ENCODE measurements at places on chromosomes 6 and 20.

- DNase-seq: no peak
Observed at GRCh38 chr6:88302769-88303225, 136.7 kb upstream of the CNR1 start.

DNA sequence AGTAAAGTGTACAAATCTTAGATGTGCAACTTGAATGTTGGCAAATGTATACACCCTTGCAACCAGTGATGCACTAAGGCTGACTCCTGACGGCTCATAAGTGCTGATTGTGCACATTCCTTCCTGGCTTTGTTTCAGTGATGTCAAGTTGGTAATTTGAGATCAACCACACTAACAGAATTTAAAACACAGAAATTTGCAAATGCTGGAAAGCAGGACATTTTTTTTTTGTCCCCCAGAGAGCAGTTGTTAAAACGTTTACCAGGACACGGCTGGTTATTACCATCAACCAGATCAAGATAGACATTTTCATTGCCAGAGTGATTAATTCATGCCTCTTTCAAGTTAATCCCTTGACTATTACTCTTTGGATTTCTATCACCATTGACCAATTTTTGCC, 735.6 kb downstream of the RFPL4B start:
- no peak for DNase-seq

DNA sequence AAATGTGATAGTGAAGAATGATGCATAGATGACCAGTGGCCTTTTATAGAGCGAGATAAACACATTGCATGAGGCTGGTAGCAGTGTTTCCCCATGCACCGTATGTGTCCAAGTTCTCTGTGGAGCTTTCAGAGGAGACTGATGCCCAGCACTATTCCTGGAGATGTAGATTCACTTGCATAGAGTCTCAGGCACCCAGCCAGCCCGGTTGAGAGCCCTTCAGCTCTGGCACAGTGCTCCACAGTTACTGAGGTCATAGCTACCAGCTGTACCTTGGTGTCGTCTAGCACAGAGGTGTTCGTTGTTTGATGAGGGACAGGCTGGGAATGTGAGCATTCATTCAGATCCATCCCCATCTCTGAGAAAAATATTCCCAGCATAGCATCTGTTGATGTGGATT, 328.9 kb downstream of the FARS2 start:
- no peak for DNase-seq

DNA sequence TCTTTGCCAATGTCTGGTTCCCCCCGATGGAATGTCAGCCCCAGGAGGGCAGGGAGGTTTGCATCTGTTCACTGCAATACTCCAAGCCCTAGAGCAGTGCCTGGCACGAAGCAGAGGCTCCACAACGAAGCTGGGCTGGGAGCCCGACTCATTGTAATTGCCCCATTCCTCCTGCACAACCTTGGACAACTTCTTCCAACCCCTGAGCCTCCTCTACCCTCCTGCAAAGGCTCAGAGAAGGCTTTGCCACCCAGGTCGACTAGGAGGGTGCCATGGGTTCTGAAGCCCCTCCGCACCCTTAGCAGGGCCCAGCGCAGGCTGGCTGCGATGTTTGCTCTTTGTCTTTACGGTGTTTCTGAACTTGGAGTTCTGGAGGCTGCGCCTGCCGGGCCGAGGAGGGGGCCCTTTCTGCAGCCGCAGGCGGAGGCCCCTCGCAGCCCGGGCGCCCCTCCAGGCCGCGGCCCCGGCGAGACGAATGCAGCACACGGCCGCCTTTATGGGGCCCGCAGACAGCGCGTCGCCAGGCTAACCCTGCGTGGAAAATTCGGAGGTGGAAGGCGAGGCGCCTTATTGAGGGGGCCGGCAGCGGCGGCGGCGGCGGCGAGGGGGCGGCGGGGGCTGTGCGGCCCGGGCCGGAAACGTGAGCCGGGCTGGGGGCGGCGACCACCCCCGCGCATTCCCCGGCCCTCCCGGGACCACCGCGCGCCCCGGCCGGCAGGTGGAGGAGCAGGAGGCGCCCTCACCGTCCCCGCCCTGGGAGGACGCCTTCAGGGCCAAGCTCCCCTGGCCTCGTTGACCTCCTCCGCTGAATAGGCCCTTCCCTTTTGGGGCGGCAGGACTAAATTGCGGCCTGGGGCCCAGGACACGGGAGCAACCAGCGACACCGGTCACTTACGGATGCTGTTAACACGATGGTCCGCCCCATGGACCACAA, 27.0 kb downstream of the SNAI1 start:
- no peak for DNase-seq

- no peak for DNase-seq
Observed at GRCh38 chr20:24809606-24810005, 139.5 kb upstream of the CST7 start.

GRCh38 chr20:49579195-49579594, 11.3 kb upstream of the PTGIS start:
- DNase-seq: no peak

DNA sequence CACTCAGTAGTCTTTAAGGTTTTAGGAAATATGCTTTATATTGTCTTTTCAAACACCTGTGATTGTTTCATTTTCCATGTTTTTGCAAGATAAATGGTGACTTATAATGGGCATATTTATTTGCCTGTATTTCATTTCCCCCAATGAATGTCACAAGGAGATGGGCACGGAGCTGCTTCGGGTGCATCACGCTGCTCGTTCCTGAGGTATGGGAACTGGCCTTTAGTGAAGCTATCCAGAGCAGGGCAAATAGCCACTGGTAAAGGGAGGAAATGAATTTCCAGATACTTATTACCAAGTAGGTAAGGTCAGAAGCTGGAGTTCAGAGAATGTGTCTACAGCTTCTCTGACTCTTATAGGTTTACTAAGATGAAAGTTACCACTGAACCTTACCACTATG, 3.7 kb downstream of the POU3F2 start:
- DNase-seq: no peak

- no peak for DNase-seq
Observed at GRCh38 chr20:41055679-41056078, 27.1 kb downstream of the TOP1 start.

DNA sequence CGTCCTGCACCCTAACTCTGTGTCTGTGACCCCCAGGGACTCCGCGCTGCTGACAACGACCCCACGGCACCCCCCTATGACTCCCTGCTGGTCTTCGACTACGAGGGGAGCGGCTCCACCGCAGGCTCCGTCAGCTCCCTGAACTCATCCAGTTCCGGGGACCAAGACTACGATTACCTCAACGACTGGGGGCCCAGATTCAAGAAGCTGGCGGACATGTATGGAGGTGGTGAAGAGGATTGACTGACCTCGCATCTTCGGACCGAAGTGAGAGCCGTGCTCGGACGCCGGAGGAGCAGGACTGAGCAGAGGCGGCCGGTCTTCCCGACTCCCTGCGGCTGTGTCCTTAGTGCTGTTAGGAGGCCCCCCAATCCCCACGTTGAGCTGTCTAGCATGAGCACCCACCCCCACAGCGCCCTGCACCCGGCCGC, 129.0 kb downstream of the TAF4 start:
- DNase-seq: no peak

GRCh38 chr20:14062786-14063185, 67.5 kb downstream of the MACROD2 start:
- DNase-seq: no peak

GRCh38 chr6:55902796-55903195, 27.4 kb upstream of the BMP5 start:
- no peak for DNase-seq

GRCh38 chr6:21823371-21823770, 229.8 kb downstream of the SOX4 start:
- no peak for DNase-seq

DNA sequence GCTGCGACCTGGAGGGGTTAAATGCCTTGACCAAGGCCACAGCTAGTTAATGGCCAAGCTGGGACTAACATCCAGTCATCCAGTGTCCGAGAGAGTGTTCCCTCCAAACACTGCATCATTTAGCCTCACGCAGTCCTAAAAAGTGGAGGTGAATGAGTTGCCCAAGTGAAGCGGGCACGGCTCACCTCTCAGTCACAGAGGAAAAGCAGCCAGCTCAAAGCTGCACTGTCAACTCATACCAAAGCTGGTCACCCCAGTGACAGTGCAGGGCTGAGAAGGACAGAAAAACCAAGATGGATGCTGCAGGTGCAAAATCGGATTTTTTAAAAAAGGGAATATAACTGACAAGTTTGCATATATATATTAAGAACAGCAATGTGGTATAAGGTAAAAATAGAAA, 168.5 kb downstream of the SYNDIG1 start:
- no peak for DNase-seq

DNA sequence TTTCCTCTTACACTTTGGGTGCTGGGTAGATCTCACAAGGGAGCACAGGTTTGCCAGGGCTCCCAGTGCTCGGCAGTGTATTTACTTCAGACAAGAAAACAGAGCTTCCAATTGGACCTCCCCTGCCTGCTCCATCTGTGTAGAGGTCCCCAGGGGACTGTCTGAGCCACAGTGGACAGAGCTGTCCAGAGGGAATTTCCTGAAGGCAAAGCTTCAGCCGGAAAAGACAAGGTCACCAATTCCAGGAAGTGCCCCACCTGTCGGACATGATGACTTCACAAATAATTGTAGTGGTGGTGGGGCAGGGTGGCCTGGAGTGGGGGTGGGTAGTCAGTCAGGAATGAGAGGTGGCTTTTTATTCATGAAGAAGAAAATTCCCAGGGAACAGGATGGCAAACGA, 18.6 kb downstream of the ADGRF5 start:
- DNase-seq: no peak

DNA sequence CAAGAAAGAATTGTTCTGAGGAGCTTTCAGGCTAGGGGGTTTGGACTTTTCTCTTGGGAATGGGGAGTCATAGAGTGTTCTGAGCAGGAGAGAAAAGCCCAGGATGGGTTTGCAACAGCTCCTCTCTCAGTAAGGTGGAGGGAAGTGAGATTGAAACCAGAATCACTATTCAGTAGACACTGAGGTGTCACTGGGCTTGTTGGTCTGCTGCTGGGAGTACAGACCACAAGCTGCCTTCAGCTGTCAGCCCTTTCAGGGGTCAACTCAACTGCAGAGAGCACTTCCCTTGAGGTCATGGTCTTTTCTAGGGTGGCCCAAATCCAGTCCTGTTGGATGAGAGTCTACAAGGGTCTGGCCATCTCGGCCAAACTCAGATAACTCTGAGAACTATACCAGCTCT, 12.9 kb upstream of the FOXA2 start:
- DNase-seq: no peak

DNA sequence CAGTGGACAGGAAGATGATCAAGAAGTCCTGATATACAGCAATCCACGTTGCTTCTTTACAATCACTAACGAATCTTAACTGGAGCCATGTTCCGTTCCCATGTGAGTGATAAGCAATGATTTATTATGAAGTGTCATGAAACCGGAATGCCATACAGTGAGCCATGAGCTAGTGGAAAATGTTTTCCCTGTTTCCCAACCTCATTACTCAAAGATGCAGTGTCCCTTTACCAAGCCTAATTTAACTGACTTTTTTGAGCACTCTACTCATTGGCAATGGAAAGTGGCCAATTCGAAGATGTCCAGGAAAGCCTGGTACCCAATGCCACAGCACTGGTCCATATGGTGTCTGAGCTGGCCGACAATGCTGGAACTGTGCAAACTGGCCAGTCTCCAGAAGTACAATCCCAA, 148.3 kb downstream of the ZNF217 start:
- no peak for DNase-seq

GRCh38 chr6:150458579-150458978, 89.8 kb downstream of the IYD start:
- DNase-seq: no peak

DNA sequence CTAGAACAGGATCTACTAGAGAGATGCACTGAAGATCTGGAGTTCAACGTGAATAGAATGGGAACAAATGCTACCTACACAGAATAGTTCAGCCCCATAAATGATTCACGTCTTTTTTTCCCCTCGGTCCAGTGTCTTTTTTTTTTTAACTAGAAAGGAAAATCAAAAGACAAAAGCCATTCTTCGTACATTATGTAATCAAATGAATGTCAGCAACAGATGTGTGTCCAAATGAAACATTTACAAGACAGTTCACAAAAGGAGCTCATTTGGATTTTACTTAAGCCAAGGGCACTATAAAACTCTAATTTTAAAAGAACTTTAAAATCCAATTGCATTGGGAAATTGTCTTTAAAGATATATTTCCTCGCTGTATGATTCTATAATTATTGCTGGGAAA, 42.4 kb downstream of the FAM184A start:
- DNase-seq: no peak

GRCh38 chr6:8131265-8131897, 29.0 kb upstream of the EEF1E1 start:
- DNase-seq: peak; percentile 4

- DNase-seq: no peak
Observed at GRCh38 chr20:48760403-48760983, 67.3 kb downstream of the PREX1 start.

GRCh38 chr20:57470666-57471495, 54.1 kb downstream of the CTCFL start:
- DNase-seq: no peak

- no peak for DNase-seq
Observed at GRCh38 chr6:129719692-129720091, 9.7 kb upstream of the ARHGAP18 start.

GRCh38 chr6:79626811-79627210, 4.3 kb upstream of the SH3BGRL2 start:
- DNase-seq: no peak

DNA sequence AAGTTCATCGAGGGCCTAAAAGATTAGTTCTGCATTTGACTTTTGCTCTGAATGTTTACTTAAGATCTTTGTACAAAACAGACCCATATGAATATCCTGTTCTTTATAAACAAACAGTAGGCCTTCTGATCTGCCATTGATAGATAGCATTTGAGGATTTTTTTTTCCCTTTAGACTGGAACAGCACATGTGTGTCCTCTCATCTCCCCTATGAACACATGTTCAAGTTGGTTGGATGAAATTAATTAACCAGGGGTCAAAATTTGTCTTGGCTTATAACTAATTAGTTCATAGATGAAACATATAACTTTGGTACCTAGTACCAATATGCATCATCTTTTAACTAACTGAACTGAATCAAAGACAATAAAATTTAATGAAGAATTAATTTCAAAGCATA, 81.3 kb downstream of the AK9 start:
- no peak for DNase-seq

DNA sequence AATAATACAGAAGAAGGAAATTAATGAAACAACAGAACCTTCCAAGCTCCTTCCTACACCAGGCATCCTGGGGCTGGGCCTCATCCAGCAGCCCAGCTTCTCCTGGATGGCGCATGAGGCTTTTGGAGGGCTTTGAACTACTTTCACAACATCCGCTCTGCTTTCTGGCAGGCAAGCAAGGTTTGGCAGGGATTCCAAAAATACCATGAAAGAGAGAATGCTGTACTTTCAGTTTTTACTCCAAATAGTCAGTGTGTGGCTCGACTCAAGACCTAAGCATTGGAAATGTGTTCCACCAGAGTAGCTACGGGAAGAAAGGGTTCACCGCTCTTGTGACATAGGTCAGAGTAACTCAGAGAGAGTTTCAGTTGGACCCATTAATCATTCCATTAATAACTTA, 125.4 kb downstream of the OPRM1 start:
- DNase-seq: no peak

GRCh38 chr20:47676219-47676721, 109.0 kb downstream of the SULF2 start:
- no peak for DNase-seq

Measured in NCI-H2081 treated with DMSO at 0.1 percent for 48 hours (cell line).